ENCODE measurements at places on chromosomes 5 and 9.

- DNase-seq = no peak
Measured at GRCh38 chr9:89418882-89419640, 78.9 kb downstream of the SEMA4D start.

- DNase-seq = peak; percentile 62
Measured at GRCh38 chr9:80874276-80874675, 815.1 kb downstream of the TLE1 start.

DNA sequence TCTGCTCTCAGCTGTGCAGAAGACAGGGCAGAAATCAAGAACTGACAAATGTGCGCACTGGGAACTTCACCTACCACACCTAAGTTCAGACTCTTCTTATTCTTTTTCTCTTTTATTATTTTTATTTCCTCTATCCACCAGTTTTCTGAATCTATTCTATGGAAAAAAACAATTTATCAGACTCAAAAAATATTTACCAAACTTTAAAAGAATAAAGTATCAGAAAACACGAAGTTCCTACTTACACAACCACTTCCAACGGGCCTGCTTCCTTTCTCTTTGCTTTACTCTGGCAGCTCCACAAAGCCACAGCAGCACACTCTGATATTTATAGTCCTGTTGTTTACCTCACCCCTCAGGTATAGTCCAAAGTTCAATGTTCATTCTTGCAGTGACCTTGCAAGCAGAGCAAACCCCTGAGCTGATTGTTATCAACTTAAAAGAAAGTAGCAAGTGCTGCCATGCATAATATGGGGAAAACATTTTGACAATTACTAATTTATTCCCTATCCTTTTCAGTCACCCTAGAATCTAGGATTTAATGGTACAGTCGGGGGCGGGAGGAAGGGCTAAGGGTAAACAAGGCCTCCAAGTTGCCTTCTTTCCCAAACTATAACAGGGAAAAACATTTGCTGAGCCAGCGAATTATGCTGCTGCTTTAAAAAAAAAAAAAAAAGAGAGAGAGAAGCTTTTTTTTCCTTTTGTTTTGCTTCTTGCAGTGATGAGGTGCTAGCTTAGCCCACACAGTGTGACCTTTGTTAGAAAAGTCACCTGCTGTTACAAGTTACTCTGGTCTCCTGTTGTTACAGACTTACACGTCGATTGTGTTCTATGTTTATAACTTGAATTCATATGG, at the start of gene SELENOP:
TSS of gene SELENOP (minus strand) at position 302 of the 856 bp plus-strand sequence. CDS start 3,539 bp downstream, outside the sequence.
- peak; percentile 80 for DNase-seq

GRCh38 chr5:547086-547924, 23.1 kb upstream of the SLC9A3 start:
- DNase-seq = no peak

GRCh38 chr9:4339836-4340560, 40.1 kb upstream of the GLIS3 start:
- peak; percentile 29 for DNase-seq

DNA sequence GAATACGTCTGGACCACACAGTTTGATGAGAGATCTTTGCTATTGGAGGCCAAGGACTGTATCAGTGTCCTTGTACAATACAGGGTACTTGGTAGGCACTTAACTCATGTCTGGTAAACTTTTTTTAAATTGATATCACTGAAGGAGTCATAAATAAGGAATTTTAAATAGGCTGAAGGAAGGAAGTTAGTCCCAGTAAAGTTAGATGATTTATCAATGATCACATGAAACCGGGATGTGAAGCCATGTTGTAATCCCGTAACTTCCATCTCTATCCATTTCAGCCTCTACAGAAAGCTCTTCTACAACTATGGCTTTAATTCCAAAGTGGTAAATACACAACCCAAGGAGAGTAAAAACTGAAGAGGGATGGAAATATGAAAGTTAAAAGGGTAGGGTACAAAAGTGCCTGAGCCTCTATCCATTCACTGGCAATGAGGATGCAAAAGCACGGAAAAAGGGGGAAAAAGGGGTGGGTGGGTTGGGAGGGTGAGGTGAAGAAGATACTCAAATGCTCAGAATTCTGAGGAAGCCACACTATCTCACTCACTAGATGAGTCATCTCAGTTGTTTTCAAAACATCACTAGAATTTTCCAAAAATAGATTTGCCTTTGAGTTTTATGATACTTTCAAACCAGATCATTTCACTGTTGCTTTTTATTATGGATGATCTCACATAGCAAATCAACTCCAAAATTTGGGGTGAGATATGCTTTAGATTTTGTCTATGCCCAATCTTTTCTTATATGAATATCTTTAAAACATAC, 1053.5 kb downstream of the NR2F1-AS1 start:
- peak; percentile 27 for DNase-seq

GRCh38 chr9:75238311-75238976, 150.1 kb downstream of the OSTF1 start:
- peak; percentile 55 for DNase-seq

DNA sequence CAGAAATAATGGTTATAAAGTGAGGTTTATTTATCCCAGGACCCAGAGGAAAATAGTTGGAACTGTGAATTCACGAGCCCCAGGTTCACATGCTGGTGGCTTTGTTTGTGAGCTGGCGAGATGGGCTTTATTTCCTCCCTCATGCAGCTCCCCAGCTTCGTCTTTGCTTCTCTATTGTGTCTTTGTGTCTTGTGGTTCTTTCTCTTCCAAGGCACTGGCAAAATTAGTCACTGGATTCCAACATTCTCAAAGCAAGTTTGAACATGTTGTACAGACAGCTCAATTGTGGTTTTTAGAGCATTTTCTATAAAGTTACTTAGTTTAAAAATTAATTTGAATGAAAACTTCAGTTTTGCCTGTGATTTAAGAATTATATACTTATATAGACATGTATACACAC, 7.2 kb downstream of the NDUFS6 start:
- peak; percentile 83 for DNase-seq

- DNase-seq = peak; percentile 61
Measured at GRCh38 chr5:36743891-36744772, 132.4 kb upstream of the NIPBL start.

- peak; percentile 15 for DNase-seq
Measured at GRCh38 chr5:127256886-127257597, 33.6 kb upstream of the MEGF10 start.

DNA sequence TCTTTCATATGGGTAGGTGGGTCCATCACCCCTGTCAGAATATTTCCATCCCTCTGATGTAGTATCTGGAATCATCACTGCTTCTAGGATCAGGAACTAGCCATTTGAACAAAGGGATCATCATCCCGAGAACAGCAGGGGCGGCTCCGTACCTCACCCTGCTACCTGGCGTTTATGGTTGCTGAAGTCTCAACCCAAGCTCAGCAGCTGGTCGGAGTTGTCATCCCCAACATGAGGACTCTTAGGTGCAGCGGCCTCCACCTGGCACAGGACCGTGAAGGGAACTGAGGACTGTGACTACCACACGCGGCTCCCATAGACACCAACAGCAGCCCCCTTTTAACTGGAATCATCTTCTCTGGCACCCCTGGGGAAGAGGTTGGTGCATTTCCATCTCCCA, 35.1 kb downstream of the ROR2 start:
- DNase-seq = no peak

- peak; percentile 98 for DNase-seq
Measured at GRCh38 chr5:150763023-150763769, 4.4 kb upstream of the DCTN4 start.

DNA sequence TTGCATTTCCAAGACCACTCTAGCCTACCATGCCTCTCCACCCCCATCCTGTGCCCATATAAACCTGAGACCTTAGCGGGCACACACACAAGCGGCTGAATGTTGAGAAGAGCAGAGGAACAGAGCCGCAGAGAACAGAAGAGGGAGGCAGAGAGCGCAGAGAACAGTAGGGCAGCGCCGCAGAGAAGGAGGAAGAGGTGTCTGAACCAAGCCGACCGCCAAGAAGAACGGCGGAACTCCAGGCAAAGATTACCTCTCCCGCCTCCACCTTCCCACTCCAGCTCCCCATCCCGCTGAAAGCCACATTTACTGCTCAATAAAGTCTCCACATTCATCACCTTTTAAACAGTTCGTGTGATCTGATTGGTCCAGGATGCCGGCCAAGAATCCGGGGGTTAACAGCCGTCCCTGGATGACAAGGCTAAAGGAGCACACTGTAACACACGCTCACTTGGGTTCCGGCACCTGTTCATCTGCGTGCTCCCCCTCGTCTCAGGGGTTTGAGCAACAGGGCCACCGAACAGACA, 33.2 kb downstream of the GRIN3A start:
- DNase-seq = no peak

GRCh38 chr5:3996707-3997336, 401.2 kb downstream of the IRX1 start:
- DNase-seq = no peak

- DNase-seq = no peak
Measured at GRCh38 chr5:106489004-106489403, 1181.7 kb downstream of the EFNA5 start.

DNA sequence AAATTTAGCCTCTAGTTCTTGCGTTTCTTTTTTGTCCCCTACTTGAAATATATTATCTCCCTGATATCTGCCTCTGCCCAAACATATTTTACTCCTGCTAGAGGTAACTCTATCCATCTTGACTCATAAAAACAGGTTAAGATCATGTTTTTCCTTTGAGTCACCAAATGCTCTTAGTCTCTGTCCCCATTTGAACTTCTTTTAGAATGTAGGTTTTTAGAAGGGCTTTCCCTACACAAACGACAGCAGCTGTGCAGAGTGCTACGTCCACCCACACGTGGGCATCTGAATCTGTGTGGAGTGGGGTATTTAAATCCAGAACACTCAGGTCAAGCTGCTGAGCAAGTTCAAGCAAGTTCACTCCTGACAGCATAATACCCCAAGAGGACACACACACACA, 2.2 kb downstream of the HSD17B3 start:
- DNase-seq = peak; percentile 63

DNA sequence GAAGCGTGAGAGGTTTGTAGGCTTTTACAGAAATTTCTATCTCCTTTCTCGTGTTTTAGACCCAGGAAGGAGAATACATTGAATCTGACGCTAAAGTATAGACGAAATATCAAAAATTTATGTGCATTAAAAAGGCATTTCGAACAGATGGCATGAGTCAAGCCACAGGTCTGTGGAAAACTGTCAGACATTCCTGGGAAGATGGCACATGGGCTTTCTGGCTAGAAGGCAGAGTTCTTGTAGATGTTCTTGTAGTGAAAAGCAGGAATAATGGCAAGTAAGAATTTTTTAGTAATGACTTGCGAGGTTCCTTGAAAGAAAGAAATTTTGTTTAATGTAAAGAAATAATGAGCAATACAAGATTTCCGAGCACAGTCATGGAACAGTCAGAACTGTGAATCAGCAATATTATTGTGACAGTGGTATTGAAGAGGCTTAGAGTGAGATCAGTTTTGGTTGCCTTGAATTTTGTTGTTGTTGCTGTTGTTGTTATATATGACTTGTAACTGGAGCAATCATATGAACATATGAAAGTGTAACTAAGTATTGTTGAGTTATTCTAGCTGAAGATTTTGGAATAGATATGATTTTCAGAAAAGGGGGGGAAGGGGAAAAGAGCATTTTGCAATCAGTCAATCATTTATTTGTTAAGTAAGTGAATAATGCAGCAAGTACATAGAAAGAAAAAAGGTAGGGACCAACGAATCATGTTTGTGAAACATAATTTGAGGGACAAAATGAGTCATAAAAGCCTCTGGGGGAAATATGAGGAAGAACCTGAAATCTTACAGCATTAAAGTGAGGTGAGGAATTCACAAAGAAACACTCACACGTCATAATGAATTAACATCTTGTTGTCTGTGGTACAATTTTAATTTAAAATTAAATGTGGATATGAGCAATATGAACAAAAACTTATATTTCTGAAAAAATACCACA, 339.0 kb upstream of the CTNND2 start:
- peak; percentile 4 for DNase-seq

- peak; percentile 65 for DNase-seq
Measured at GRCh38 chr9:75087289-75087823, 599 bp downstream of the NMRK1 start.

DNA sequence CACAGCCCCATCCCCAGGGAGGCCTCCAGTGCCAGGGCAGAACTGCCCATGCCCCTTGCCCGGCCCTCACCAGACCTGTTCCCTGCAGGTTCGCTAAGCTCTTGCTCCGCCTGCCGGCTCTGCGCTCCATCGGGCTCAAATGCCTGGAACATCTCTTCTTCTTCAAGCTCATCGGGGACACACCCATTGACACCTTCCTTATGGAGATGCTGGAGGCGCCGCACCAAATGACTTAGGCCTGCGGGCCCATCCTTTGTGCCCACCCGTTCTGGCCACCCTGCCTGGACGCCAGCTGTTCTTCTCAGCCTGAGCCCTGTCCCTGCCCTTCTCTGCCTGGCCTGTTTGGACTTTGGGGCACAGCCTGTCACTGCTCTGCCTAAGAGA, 110.1 kb downstream of the RXRA start:
- DNase-seq = no peak

- no peak for DNase-seq
Measured at GRCh38 chr5:167511-167910, 23.8 kb upstream of the LRRC14B start.

DNA sequence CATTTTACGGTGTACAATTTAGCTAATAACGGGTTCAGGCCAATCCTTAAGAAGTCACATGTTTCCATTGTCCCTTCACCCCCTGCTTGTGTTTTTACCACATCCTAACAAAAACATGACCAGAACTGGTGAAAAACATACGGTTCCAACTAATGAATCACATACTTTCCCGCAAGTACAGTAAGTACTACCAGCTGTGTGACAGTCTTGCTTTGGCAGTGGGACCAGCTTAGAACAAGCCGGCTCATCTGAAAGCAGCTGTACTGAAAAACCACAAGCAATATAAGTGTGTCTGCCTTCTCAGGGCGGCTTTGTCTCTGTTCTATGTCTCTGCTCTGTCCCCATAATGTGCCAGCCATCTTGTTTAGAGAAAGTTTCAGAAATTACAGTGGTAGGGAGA, 242.5 kb downstream of the BNC2 start:
- DNase-seq = peak; percentile 78

- no peak for DNase-seq
Measured at GRCh38 chr5:88734983-88735382, 148.0 kb downstream of the MEF2C start.

- peak; percentile 22 for DNase-seq
Measured at GRCh38 chr9:71975833-71976232, 64.4 kb downstream of the C9orf85 start.

GRCh38 chr5:14816374-14816998, 55.1 kb downstream of the ANKH start:
- DNase-seq = no peak

DNA sequence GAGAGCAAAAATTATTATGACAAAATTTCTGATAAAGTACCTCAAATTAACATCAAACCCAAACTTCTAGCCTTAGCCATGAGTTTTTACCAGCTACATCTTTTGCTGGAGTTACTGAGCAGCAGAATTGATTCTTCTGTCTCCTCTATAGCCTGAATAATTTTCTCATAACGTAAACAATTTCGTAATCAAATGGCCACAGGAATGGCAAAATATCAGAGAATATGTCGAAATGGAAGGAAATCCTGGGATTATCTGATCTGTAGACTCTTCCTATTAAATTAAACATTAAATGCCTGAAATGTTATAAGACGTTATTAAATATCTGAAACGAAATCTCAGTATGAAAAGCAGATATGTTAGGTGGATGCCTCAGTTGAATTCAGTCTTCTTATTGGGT, 41.1 kb downstream of the LURAP1L start:
- DNase-seq = no peak
